BJ (cell line): ENCODE measurements at places on chromosomes 6 and 20.

DNA sequence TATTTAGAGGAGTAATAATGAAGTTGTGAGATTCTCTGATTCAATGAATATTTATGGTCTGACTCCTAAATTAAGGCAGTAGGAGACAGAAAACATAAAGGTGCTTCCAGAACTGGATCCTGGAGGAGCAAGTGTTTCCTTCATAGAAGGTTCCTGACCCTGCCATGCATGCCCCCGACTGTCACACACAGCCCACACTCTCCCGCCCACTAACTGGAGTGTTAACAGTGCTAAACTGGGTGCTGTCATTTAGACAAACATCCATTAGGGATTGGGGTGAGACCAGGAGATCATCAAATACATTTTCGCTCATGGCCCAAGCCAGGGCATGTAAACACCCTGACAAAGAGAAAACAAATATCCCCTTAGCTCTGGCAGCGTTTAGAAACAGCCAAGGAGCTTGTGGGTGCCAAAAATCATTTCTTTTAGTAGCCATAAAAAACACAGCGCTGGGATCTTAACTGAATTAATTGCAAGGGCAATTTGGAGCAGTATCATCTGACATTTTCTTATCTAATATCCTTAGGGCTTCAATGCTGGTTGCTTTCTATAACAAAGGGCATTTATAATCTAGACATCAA, 46.8 kb downstream of the INSM1 start:
- DNase-seq: no peak

- no peak for DNase-seq
Measured at GRCh38 chr6:159720708-159721107, 6.6 kb upstream of the WTAP start.

- no peak for DNase-seq
Measured at GRCh38 chr20:12531626-12532025, 477.1 kb upstream of the SPTLC3 start.

GRCh38 chr6:12009876-12010634, 2.1 kb upstream of the HIVEP1 start:
- DNase-seq: no peak

GRCh38 chr20:16562259-16562658, 11.0 kb downstream of the KIF16B start:
- DNase-seq: no peak

GRCh38 chr6:153947808-153948447, 91.1 kb upstream of the OPRM1 start:
- no peak for DNase-seq

GRCh38 chr6:16670617-16671051, 90.6 kb downstream of the ATXN1 start:
- no peak for DNase-seq

- no peak for DNase-seq
Measured at GRCh38 chr20:25281541-25281991, 33.7 kb downstream of the PYGB start.

GRCh38 chr6:108207013-108207412, 41.2 kb downstream of the NR2E1 start:
- no peak for DNase-seq

- no peak for DNase-seq
Measured at GRCh38 chr6:169847901-169848311, 96.5 kb downstream of the ERMARD start.

GRCh38 chr20:47984437-47984836, 199.2 kb upstream of the SULF2 start:
- DNase-seq: no peak

- peak; percentile 80 for DNase-seq
Measured at GRCh38 chr6:27479319-27480182, 6.6 kb upstream of the ZNF184 start.

GRCh38 chr6:41583565-41583964, 37.4 kb downstream of the FOXP4 start:
- DNase-seq: no peak

DNA sequence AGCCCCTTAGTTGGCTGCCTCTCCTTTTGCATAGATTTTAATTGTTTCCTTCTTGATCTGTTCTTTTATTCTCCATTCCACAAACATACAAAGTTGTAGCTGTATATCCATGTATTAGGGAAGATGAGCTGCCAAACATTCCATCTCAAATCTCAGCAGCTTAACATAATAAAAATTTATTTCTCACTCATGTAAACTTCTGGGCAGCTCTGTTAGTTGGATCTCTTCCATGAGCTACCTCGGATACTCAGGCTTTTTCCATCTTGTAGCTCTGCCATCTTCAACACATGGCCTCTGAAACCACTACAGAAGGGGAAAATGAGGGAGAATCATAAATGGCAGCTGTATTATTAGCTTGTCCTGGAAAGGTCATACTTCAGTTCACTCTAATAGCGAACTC, 149.4 kb upstream of the BMP2 start:
- no peak for DNase-seq

DNA sequence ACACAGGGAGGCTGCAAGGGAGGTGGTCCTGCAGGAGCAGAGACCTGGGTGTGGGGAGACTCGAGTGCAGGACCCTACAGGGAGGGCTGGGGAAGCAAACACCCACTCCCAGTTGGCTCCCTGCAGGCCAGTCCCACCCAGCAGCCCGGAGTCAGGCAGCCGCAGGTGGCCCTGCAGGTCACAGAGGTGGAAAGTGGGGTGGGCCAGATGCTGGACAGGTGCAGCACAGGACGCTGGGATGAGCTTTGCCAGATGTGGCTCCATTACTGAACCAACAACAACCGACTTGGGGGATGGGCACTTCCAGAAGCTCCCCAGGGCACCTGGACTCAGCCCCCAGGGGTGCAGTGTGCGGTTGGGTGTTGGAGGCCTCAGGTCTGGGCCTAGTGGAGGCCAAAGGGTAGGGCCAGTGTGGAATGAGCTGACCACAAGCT, 26.6 kb upstream of the MYT1 start:
- DNase-seq: no peak

DNA sequence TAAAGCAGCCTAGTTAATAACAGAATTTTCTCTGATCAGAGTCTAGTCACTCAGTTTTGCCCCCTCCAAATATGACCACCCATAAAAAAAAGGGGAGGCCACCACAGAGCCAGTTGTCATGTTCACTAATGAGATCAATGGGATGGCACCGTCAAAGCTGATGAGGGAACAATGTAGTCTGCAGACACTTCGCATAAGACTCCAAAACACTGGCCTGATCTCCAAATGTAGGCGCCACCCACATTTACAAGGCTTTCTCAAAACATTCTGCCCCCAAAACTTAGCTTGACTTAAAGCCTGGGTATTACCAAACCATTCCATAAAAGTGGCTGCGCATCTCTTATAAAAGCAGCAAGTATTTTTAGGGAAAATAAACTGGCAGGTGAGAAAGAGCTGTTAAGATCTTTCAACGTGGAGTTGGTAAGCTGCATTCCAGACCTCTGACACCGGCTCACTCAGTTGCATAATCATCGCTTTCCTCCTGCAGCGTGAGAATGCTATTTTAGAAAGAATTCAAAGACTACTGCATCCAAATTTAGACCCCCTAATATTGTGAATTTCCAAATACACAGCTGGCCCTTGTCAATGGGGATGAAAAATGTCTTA, 59.3 kb downstream of the TBC1D7 start:
- peak; percentile 62 for DNase-seq

DNA sequence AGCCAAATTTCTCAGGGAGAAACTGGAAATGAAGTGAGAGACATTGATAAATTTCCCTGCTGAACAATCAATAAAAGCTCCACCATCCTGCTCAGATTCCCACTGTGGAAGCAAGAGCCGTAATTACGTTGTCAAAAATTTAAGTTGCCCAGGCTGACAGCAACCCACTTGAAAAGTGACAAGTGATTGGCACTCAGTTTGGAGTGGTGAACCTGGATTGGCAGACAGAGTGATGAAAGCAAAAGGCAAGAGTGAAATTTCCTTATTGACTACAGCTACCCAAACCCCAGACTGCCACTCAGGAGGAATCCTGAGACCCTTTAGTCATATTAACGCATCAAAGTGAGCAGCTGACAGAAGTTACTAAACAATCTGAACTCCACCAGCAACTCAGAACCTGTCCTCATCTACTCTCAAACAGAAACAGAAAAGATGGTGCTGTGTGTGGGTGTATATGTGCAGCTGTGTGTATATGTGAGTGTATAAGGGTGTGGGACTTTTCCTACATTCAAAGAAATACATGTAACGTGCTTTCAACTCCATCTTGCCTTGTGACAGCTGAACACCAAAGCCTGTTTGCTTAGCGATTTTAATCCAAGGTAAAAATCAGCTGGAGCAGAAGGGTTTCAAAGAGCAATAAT, 157.4 kb downstream of the PKHD1 start:
- DNase-seq: no peak

DNA sequence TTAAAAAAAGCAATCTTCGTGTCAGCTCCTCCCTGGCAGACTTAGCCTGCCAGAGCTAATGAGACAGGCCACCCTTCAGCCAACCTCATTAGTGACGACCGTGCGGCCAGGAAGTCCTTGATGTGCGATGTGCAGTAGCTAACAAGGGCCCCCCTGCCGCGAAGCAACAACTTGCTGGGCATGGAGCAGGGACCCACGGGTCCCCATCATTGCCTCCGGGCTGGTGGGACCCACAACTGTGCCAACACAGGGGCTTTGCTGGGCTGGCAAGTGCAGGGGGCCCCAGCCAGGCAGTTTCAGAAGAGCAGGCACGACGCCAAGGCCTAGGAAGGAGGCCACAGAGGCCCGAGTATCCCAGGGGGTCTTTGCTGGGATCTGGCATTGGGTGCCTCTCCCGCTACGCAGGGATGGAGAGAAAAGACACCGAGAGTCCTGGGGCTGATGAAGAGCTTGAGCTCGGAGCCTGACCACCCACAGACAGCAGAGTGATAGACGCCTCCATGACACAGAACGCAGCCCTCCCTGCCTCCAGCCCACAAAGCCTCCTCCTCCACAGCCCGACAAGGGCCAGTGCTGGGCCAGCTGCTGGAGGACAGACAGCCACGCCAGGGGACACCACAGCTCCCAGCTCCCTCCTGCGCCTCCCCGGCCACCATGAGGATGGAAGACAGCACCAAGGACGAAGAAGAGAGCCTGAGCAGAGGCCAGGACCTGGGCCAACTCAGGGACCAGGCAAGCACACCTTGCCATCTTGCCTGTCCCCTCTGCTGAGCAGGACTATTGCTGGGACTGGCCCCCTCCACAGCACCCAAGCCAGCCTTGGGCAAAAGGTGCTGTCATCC, 96.6 kb downstream of the YTHDF1 start:
- DNase-seq: no peak

DNA sequence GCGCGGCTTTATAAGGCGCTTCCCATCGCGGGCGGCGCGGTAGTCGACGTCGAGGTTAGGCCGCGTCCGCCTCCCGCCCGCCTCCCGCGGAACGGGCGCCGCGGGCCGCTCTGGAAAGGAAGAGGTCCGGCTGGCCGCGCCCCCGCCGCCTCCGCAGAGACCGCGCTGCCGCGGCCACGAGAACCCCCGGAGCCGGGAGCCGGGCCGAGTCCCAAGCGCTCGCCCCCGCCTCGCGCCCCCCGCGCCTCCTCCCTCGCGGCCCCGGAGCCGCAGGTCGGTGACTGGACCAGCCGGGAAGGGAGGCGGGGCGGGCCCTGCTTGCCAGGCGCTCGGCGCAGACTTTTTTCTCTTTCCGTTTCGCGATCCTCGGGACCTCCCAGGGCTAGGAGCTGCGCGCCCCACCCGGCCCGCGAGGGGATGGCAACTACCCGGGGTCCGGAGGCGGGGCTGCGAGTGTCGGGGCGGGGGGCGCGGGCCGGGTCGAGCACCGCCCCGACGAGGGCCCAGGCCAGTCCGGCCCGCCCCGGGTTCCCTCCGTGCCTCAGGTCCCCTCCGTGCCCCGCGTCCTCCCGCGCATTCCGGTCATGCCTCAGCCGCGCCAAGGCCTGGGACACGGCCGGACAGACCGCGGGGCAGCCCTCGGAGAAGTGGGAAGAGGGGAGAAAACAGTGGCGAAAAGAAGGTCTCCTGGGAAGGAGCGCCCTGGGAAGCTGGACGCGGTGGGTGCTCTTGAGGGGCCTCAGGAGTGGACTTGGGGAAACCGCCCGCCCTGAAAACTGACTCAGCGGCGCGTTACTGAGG, 417 bp upstream of the PXDC1 start:
- DNase-seq: peak; percentile 58

DNA sequence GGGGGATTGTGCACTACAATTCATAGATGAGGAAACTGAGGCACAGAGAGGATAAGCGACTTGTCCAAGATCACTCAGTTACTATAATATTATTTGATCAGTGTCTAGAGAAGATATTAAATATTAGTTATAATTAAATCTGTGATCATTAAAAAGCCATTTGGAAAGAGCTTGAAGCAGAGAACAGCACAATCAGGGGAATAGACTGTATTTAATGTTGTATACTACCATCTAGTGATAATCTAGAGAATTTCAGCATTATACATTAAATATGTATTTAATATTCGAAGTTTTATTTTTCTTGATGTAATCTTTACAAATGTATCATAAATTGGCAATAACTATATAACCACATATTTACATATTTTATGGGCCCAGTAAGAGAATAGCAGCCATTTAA, 20.1 kb upstream of the MTCL3 start:
- DNase-seq: no peak
